ENCODE measurements at places on chromosomes 11 and 22.

DNA sequence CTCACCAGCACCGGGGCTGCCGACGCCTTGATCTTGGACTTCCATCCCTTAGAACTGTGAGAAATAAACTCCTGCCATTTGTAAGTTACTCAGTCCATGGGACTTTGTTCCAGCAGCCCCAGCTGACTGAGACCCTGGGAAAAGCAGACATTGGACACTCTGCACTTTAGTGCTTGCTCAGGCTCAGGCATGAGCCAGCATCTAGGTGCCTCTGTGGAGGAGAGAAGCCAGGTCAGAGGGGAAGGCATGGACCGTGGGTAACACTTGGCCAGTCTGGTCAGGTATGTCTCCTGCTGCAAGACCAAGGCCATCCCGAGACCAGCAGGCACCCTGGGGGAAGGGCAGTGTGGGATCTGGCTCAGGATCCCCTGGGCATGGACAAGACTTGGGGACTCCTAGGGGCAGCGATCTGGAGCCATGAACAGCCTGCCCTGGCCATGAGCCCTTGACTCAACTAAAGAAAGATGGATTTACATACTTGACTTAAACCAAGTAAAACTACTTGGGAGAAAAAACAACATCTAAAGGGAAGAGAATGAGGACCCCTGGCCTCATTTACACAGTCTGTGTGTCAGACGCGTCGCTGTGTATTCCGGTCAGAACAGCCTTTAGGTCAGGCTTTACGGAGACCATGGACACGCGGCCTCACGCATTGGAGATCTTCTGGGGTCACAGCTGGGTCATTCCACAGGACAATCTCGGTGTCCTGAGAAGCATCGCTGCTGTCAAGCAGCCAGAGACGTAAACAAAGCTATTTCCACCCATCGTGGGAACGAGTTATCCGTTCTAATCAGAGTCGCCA, 497.1 kb downstream of the BRD1 start:
- DNase-seq, result no peak

- no peak for DNase-seq
Measured at GRCh38 chr11:12361682-12362081, 15.7 kb upstream of the PARVA start.

- DNase-seq, result no peak
Measured at GRCh38 chr11:125941619-125942611, 3.9 kb upstream of the VSIG10L2 start.

DNA sequence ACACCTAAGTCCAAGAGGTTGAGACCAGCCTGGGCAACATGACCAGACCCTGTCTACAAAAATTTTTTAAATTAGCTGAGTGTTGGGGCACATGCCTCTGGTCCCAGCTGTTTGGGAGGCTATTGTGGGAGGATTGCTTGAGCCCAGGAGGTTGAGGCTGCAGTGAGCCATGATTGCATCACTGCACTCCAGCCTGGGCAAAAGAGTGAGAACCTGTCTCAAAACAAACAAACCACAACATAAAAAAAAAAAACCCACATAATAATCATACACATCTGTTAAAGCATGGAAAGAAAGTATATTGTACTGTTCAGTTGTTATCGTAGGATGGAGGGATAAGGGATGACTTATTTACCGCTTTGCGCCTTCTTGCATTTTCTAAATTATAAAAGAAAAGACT, 35.9 kb upstream of the GRK2 start:
- DNase-seq, result no peak

Data from activated B cell treated with CpG ODN at 0.5 μM for 24 hours (primary cell).